Activated T-cell treated with anti-CD3 and anti-CD28 coated beads for 24 hours (primary cell): ENCODE measurements at places on chromosomes 12 and 14.

- DNase-seq: no peak
These were observed 18.6 kb downstream of the KMT2D start for GRCh38 chr12:49041881-49042484.

DNA sequence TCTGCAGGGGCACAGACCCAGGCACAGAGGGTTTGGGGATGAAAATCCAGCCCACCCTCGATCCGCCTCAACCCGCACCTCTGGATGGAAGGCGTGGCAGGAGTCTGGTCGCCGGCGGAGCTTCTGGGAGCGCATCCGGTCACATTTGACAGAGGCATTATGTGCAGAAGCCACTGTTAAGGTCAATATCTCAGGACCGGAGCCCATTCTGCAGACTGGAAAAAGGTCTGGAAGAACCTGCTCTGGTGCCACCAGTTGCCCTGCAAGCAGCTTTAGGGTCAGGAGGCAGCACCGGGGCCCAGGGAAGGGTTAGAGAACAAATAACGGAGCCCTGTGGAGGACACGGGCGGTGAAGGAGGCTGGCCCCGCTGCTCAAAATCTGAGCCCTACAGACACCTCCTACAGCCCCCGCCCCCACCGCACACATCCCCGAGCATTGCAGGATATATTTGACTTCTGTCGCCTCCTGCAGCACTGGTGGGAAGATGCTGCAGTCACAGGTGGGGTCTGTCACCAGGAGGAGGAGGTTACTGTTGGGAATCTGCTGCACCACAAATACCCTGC is 25.1 kb upstream of the LRTM2 start:
- DNase-seq: no peak

DNA sequence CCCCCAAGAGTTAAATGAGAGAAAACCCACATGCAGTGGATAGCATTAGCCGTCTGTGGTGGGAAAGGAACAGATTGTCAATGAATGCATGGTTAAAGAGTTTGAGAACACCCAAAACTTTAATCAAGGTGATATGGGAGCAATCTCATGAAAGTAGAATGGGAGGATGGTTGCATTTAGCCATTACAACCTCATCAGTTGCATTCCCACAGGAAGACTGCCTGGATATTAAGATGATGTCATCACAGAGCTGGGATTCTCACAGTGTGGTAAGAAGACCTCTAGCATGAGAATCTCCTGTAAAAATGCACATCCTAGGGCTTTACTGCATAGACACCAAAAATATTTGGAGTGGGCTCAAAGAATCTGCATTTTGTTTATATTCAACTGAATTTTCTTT is 284.9 kb downstream of the RGS6 start:
- no peak for DNase-seq

- peak; percentile 4 for DNase-seq
These were observed 24.9 kb downstream of the SLC6A12 start for GRCh38 chr12:188910-189621.

DNA sequence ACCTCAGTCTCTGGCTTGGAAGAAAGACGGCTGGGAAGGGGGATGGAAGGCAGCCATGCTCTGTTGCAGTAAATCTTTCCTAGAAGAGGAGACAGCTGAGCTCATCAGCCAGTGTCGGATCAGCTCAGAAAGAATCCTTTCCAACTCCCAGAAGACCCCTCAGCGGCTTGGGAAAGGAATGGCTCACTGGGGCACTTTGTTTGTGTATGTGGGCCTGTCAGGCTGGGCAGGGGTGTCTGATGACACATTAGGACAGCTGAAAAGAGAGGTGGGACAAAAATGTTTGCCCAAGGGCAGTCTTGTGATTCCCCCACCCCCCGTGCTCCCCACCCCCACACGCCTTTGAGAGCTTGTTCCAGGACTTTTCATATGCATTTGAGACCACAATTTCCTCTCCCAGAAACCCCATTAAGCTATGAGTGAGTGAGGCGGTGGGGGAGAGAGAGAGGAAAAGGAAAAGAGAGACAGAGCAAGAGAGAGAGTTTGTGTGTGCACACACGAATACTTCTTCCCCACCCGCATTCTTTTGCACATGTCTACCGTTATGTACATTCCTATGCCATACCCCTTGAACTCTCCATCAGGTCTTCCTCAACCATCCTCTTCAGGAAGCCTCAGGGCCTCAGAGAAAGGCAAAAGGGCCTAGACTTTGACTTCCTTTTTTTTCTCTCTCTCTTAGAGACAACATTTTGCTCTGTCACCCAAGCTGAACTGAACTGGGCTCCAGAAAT is 198.9 kb downstream of the ZFP36L1 start:
- no peak for DNase-seq

GRCh38 chr12:130973906-130974305 is 20.2 kb downstream of the ADGRD1 start:
- no peak for DNase-seq
